Stimulated activated CD8-positive, alpha-beta memory T cell treated with anti-CD3 and anti-CD28 coated beads, Interleukin-4, amount 100 ng/mL, for 1 hour (primary cell): ENCODE measurements at places on chromosomes 2 and 18.

DNA sequence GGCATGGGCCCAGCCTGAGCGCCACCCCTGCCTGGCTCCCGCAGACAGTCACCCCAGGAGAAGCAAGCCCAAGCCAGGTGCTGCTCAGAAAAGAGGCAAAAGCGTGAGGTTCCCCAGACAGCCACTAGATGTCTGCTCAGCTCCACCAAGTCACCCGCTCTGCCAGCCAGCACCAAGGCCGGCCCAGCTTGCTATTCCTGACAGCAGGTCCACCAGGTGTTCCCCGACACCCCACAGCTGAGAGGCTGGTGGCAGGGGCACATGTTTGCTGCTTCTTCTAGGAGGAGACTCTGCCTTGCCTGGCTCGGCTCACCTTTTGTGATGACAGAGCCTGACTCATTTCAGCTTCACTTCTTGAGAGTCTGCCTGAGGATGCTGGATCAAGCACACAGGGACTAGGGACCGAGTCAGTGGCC is 206.7 kb downstream of the MGAT5 start:
- no peak for DNase-seq

DNA sequence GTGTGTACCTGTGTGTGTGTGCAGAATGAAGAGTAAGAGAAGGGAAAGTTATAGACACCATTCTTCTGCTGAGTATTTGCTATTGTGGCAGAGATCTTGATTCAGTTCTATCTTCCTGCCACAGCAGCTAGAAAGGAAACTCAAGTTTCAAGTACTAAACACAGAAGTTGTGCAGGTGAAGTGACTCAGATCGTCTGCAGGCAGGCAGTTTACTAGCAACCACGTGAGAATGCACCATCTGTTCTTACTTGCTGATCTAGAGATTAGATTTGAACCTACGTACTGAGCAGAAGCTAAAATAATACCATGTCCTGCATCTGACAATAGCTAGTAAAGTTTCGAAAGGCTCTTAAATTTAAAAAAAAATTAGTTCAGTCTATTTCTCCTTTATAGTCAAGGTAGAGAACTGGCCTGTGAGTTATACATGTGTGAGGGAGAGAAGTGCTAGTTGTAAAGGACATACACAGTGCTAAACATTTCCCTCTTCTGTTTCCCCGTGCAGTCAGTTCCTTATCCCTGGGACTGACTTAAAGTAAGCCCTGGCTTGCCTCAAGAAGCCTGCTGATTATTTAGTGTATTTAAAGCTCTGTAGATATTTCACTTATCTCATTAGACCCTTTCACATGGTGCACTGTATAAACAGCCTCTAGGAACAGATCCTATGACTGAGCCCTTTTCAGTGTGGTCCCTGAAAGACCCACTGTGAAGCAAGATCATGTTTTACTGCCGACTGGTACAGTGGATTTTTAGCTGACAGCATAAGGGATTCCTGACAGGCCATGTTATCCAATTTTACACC is 45.0 kb downstream of the SLC38A11 start:
- no peak for DNase-seq

- no peak for DNase-seq
Measured at GRCh38 chr18:2978661-2979106, 34.3 kb downstream of the LPIN2 start.

- no peak for DNase-seq
Measured at GRCh38 chr18:32420084-32420750, 50.5 kb downstream of the GAREM1 start.

- DNase-seq = no peak
Measured at GRCh38 chr2:136049991-136050920, 64.8 kb upstream of the DARS1 start.

- DNase-seq = no peak
Measured at GRCh38 chr18:9984080-9984479, 70.3 kb downstream of the VAPA start.

- DNase-seq = no peak
Measured at GRCh38 chr2:29751390-29751789, 170.0 kb downstream of the ALK start.

- no peak for DNase-seq
Measured at GRCh38 chr18:35247412-35248249, 6.8 kb downstream of the ZNF397 start.

GRCh38 chr18:78242806-78243205 is 736.8 kb upstream of the SALL3 start:
- no peak for DNase-seq

- no peak for DNase-seq
Measured at GRCh38 chr2:46847185-46847710, 68.4 kb downstream of the MCFD2 start.

DNA sequence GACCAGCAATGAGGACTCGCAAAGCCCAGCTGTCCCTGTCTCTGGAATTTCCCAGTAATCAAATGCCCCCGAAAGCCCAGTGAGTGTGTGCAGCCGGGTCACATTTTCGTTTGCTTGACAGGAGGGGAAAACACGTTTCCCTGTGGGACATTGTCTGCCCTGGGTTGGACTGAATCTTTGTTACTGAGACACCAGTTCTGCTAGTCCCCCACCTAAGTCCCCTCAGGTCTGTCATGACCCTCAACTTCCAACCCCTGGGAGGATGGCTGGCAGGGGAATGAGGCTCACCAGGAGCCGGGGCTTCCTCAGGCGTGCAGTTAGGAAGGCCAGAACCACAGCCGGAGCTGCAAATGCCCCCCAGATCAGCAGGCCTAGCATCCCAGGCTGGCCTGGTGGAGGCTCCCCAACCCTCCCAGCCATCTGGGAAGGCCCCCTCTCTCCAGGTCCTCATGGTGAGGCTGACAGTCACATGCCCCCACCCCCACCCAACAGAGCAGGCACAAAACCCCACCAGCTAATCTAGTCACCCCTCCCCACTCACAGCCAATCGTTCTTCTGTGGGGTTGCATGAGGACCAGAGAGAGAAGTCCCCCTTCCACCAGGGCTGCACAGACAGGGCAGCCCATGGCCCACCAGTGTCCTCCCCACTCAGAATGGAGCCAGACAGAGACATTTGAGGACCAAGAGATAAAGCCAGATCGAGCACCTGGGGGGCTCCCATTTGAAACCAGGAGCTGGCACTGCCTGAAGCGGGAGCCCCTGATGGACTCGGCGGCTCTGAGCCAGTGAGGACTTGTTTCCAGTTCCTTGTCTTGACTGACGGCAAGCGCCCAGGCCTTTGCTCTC is 33.6 kb downstream of the CYP26B1 start:
- DNase-seq = no peak

- no peak for DNase-seq
Measured at GRCh38 chr2:16151281-16151570, 210.9 kb downstream of the MYCN start.

- DNase-seq = no peak
Measured at GRCh38 chr2:75547345-75548035, 13.2 kb downstream of the EVA1A start.

GRCh38 chr2:168614172-168615018 is 158.3 kb downstream of the CERS6 start:
- no peak for DNase-seq

GRCh38 chr2:3756306-3756705 is 52.9 kb downstream of the DCDC2C start:
- DNase-seq = no peak

GRCh38 chr18:12904012-12904516 is 20.0 kb upstream of the PTPN2 start:
- DNase-seq = no peak

- peak; percentile 18 for DNase-seq
Measured at GRCh38 chr18:9082711-9083510, 19.6 kb upstream of the NDUFV2 start.

DNA sequence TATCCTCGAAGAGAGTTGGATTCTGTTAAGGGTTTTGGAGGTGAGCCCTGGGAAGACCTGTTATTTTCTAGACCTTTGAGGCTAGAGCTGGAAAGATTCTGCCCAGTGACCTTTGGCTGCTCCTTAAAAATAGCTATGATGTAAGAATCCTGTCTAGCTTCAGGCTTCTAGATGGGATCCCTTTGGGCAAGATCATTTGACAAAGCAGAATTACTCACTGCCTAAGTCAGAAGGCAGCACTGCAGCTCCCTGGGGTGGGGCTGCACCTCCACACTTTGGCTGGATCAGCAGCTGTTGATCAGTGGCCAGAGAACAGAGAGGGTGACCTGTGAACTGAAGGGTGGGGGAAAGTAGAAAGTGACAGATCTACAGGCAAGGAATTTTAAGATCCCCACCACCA is 103.8 kb downstream of the ASAP2 start:
- no peak for DNase-seq

- DNase-seq = no peak
Measured at GRCh38 chr2:60735496-60736250, 20.4 kb upstream of the PAPOLG start.

DNA sequence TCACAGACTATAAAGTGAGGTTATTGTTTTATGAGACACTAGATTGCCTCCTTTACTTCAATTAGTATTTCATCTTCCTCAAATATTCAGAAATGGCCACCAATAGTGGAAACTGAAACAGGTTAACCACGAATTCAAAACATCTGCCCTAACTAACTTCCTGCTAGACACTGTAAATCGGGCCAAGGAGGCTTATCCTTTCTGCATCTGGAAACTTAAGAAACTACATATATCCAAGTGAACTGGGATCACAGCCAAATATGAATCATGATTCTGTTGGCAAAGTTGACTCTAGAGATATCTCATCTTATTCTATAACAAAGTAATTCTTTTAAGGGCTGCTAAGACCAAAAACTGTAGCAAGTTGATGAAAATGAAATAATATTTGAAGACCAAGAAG is 136.6 kb upstream of the ZC3H15 start:
- no peak for DNase-seq

DNA sequence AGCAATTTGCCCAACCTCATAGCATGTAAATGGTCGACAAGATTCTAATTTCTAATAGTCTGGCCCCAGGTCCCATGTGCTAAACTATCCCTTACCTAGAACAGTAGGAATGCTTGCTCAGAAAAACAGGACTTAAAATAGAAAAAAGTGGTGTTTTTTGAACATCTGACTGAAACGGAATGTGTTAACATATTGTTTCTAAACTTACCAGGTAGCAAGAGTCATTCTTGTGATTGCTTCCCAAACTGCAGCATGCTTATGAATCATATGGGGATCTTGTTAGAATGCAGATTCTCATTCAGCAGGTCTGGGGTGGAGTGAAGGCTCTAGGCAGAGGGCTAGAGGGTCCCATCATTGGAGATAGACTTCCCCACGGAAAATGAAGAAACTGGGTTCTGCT is 5.8 kb upstream of the SLC20A1 start:
- DNase-seq = no peak

DNA sequence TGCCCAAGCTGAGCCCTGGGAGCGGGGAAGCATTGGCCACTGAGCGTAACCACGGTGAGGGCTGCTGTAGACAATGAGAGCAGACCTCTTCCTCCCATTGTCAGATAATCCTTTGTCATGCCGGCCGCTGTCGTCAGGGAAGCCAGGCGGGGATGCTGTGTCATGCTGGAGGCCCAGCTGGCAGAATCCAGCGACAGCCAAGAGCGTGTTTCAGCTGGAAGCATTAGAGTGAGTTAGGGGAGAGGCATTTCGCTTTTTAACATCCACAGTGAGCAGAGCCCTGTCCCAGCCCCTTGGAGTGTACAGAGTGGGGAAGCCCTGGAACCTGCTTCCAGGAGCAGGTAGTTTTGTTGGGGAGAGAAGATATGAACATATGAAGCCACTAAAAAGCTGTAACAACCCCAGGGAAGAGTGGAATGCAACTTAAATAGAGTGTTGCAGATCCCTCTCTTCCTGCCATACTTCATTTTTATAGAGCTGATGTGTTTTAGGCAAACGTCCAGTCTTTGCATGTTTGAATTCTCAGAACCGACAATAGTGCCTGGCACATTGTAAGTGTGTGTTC is 7.0 kb downstream of the CTIF start:
- DNase-seq = no peak

DNA sequence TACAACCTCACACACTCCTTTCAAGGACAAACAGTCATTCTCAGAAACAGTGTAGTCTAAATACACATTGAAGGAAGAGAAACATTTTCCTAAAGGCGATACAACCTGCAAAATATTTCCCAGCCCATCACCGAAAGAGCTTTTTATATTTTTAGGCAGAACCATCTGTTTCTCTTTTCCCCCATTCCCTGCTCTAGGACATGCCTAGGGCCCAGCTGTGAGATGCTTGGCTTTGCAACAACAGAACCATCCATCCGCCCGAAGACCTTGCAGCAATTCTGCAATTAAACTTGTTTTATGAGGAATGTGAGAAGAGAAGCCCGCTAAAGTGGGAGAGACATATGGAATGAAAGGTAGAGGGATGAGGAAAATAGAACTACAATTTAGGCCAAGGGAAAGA is 105.6 kb upstream of the RFX8 start:
- no peak for DNase-seq

DNA sequence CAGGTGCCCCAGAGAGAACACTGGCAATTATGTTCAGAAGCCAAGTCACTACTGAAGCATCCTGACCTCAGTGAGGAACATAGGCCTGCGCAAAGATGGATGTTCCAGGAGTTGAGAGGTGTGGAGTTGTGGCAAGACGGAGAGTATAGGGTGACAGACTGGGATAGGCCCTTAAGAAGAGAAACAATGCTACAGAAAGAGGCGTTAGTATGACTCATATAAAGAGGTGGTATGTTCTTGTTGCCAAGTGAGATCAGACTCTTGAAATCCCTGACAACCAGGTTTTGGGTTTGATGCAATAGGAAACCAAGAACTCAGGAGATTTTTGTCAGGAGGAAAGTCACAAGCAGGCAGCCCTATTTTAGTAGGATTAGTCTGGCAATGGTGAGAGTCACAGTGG is 185.6 kb downstream of the RIT2 start:
- no peak for DNase-seq

GRCh38 chr18:5095239-5095638 is 101.8 kb downstream of the AKAIN1 start:
- no peak for DNase-seq

GRCh38 chr2:128396946-128397345 is 78.3 kb upstream of the HS6ST1 start:
- DNase-seq = no peak

DNA sequence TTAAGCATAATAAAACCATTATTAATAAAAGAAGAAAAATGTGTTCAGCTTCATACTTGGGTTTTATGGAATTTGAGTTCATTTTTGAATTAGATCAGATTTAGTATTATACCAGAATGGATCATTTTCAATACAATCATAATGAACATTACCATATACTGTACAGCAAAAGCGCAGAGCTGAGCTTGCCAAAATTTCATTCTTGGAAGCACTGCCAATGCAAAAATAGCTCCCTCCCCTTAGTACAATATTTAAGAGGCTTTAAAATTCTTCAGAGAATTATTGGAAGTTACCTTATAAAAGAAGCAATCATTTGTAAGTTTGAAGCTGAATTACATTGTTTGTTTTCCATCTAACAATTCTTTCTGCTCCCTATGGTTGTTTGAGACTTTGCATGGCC is 938.1 kb upstream of the SLC39A10 start:
- no peak for DNase-seq

DNA sequence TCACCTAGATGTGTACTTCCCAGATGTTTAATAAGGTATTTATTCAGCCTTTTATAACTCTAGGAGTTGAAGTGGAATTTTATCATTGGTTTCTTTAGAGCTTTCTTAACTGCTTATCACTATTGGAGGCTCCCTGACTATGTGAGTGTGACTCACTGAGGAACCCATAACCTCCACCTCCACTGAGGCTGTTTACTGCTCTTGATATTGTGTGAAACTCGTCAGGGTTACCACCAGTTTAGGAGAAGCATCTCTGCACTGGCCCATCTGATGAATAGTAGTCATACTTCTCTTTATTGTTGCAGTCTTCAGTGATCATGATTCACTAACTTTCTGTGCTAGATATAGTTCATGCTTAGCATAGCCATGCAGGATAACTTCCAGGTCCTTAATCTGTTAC is 79.6 kb upstream of the UBXN4 start:
- no peak for DNase-seq
